ENCODE measurements at places on chromosomes 4 and X.

DNA sequence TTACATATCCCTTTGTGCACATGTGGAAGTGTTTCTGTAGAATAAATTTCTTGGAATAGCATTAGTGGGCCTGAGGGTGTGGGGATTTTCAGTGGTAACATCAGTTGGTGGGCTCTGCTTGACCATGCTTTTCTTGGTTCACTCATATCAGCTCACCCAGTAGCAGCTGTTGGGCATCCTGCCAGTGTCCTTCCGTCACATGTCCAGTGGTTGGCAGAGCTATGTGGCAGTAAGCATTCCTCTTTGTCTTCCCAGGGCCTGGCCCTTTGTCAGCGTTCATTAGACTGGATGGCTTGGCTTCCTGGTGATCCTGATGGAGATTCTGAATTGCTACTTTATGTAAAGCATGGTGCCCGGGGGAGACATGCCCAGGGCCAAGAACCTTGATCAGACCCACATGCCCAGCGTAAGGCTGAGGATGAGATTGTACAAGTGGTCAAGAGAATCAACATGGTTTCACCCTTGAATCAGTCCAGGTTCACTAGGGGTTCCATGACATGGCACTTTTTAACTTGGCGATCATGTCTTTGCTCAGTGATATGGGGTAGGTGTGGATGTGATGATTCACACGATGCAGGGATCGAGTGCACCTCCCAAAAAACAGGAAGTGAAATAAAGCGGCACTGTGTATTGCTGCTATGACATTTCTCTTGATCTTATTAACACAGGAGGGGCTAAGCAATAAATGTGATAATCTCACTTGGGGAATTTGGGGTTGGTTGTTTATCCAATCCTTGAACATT, 72.1 kb upstream of the IGFBP7 start:
- DNase-seq: no peak

DNA sequence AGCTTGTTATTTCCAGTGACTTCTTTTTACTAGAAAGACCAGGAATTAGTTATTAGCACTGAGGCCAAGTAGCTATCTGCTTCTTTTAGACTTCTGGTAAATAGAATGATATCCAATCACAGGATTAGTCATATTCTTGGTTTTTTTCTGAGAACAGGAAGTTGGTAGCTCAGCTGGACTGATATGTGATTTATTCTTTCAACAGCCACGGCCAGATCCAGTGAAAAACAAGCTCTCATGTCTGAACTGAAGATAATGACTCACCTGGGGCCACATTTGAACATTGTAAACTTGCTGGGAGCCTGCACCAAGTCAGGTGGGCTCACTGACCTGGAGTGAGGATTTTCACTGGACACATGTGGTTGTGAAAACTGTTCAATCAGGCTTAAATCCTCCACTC, 48.6 kb downstream of the PDGFRA start:
- DNase-seq: no peak

DNA sequence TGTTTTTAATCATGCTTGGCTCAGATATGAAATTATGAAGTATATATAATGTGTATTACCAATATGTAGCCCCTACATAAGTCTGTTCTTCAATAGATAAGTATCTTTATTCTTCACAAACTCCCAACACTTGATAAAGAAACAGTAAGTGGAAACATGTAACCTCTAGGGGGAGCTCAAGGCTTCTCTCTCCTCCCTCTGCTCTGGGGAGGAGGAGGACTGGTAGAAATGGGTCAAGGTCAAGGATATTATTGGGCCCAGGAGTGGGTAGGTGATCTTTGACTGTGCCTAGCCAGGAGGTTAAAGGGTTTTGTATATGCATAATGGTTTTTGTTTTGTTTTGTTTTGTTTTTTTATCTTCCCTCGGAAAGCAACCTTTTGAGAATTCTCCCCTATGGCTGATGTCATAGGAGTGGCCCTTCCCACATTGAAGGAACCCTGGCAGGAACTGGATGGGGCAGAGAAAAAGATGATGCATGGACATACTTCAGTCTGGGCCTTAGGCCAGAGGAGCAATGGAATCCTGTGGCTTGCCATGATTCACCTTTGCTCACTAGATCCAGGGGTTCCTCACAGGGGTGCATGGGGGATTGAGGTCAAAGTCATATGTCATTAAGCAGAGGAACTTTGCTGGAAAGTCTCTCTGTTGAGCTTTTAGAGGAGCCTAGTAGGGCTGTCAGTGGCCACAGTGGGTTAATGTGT, 460.3 kb downstream of the MID1IP1 start:
- DNase-seq: no peak

DNA sequence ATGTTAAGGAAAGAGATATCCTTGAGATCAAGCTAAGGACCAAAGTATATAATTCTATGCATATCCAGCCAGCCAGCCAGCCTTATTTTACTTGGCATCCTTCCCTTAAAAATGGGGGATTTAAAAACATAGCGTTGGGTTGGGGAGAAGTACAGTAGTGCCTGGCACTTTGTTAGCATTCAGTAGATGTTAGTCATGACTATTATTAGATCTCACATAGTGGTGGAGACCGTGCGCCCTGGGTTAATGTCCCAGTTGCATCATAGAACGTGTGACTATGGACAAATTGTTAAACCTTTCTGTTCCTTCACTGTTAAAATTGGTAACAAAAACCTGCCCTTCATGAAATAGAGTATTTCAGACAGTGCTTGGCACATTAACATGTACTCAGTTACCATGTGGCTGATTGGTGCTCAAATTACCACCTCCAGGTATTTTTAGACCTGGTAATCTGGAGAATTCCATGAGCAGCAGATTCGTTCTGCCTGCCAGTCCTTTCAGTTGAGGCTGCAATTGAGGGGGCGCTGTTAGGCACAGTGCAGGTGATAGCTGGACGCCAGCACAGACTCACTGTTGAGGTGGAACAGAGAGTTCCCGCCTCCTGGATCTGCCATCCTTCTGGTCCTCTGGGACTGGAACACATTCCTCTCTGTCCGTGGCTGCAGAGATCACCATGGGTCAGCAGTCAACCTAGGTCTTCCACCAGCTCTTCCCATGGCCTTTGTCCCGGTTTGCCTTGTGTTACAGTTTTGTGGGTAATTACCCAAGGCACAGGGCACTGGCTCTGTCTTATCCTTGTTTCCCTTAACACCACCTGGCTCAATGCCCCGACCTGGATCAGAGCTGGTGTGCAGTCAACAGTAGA, 31.7 kb downstream of the RBBP7 start:
- no peak for DNase-seq

DNA sequence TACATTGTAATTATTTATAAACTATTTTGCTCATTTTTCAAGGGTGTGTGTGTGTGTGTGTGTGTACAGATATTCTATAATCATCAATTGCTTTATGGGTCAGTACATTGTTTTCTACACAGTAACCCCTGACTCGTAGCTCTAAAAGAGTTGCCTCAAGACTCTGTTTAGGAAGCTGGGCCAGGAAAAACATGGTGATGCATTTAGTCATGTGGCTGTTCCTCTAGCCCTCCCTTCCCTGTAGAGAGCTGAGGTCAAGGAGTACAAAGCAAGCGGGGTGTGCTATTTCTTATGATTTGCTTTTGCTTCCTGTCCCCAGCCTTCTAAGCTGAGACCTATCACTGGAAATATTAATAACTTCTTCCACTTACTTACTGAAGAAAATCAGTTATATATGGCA, 34.8 kb upstream of the SPANXD start:
- no peak for DNase-seq

DNA sequence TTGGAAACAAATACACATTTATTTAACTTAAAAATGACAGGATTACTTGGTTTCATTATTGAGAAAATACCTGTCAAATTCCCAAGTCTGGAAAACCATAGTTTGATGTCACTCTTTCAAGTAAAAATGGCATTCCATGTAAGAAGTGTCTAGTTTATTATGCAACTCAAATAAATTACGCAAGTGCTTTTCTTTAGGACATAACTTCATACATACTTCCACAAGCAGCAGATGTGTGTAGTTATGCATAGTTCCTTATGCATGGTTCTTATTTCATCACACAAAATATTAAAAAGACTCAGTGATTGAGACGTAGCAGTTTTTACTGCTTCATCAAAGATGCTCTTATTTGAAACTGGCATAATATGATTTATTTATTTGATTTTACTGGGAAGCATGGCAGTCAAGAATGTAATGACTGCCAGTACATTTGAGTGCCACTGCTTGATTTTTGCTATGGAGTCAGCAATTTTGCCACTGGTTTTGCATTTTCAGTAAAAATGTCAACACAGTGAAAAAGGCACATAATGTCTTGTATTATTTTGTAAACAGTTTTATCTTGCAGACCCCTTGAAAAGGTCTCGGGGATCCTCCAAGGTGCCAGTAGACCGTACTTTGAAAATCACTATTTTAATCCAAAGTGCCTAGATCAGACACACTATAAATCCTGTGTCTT, 62.1 kb downstream of the CLCN3 start:
- no peak for DNase-seq

DNA sequence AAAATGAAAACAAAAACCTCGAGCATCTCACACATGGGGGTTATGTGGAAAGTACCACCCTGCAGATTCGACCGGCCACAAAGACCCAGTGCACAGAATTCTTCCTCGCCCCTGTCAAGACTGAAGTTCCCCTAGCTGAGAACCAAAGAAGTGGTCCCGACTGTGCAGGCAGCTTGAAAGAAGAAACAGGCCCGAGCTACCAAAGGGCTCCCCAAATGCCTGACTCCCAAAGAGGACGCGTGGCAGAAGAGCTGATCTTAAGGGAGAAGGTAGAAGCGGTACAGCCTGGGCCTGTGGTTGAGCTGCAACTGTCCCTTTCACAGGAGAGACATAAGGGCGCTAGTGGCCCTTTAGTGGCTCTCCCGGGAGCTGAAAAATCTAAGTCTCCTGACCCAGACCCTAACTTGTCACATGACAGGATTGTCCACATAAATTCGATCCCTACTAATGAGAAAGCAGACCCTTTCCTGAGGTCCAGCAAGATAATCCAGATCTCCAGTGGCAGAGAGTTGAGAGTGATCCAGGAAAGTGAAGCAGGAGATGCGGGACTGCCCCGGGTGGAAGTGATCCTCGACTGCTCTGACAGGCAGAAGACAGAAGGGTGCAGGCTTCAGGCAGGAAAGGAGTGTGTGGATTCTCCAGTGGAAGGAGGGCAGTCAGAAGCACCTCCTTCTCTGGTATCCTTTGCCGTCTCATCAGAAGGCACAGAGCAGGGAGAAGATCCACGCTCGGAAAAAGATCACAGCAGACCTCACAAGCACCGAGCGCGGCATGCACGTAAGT, 108.8 kb upstream of the MYOZ2 start:
- no peak for DNase-seq

GRCh38 chr4:103091601-103092223, 7.9 kb downstream of the BDH2 start:
- DNase-seq: peak; percentile 13

DNA sequence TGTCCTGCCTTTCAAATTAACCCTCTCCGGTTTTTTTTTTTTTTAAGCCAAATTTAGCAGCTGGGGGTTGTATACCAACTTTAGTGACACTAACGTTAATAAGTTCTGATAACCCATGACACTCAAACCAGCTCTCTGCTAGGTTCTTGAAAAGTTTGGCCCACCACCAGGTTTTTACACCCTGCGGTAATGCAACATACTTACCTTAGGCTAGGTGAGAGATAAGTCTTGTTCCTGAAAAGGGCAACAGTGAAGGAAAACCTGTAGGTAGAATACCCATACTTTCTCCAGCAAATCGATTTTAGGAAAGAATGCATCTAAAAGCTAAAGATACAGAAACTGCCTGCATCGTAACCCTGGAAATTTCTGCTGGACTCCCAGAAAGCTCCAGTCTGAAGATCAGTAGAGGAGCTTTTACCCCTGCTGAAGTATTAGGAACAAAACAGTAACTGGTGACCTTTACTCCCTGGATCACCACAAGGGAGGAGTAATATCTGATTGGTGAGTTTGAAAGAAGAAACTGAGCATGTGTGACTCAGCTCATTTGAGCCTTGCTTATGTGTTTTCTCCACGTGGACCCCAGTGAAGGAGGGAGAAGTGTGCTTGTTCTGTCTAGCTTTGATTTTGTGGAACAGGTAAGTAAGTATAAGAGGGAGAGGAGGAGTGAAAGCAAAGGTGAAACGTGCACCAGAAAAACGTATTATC, 34.4 kb upstream of the COX18 start:
- no peak for DNase-seq

- DNase-seq: no peak
Measured at GRCh38 chr4:169741569-169741968, 16.2 kb downstream of the HPF1 start.

- no peak for DNase-seq
Measured at GRCh38 chr4:40306226-40306625, 28.9 kb upstream of the CHRNA9 start.

GRCh38 chr4:159229164-159229563, 126.3 kb downstream of the RAPGEF2 start:
- no peak for DNase-seq

GRCh38 chrX:9492901-9493300, 28.0 kb downstream of the TBL1X start:
- no peak for DNase-seq

GRCh38 chr4:81490403-81491160, 18.9 kb upstream of the RASGEF1B start:
- DNase-seq: no peak

DNA sequence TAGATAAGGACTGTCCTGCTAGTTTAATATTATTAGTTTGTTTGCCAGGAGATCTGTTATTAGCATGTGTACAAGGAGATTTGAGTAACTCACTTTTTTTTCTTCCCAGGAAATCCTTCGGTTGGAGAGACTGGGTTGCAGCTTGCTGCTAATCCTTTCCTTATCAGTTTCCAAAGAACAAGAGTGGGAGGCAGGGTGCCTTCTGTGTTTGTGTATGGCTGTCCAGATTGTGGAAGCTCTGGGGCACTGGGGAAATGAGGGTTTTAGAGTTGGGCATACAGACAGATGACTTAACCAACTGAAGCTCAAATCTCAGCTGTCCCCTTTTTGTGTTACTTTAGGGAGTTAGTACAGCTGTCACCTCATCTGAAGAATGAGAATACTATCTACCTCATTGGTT, 12.6 kb upstream of the SUPT20HL1 start:
- DNase-seq: no peak

- DNase-seq: no peak
Measured at GRCh38 chr4:140829825-140830224, 73.6 kb upstream of the TBC1D9 start.

GRCh38 chr4:10571909-10572308, 112.7 kb downstream of the CLNK start:
- no peak for DNase-seq

- DNase-seq: no peak
Measured at GRCh38 chr4:75038376-75038775, 105.5 kb downstream of the PARM1 start.

- DNase-seq: no peak
Measured at GRCh38 chr4:153655928-153656327, 28.2 kb upstream of the TLR2 start.

GRCh38 chr4:171397175-171397574, 416.0 kb upstream of the GALNTL6 start:
- no peak for DNase-seq

- no peak for DNase-seq
Measured at GRCh38 chr4:2835978-2836377, 7.7 kb upstream of the ADD1 start.

DNA sequence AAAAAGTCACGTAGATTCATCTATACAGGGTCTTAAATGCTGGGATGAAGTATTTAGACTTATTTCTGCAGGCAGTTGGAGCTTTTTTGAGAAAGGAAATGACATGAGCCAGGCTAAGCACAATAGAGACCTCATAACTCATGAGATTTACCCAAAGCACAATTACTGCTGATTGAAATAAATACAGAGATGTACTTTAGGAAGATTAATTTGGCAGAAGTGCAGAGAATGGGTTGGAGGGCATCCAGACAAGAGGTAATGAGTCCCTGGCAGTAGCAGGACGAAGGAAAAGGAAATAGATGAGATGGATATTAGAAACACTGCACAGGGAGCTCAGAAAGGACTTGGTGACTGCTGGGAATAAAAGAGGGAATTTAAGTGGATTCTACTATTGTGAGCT, 129.1 kb downstream of the SHROOM4 start:
- DNase-seq: no peak

- DNase-seq: peak; percentile 92
Measured at GRCh38 chr4:55948726-55949481, at the start of gene CEP135. TSS of gene CEP135 (plus strand) at chr4:55948945. CDS start at chr4:55952131, 3,186 bp downstream.

Data from stimulated activated naive CD4-positive, alpha-beta T cell treated with Interleukin-2 at 50 U/mL for 16 hours (primary cell).